NCI-H1417 treated with DMSO at 0.1 percent for 48 hours (cell line): ENCODE measurements at places on chromosomes 7 and 10.
A peak's percentile ranks its signal among the peaks of the same experiment; 100 is the strongest.

DNA sequence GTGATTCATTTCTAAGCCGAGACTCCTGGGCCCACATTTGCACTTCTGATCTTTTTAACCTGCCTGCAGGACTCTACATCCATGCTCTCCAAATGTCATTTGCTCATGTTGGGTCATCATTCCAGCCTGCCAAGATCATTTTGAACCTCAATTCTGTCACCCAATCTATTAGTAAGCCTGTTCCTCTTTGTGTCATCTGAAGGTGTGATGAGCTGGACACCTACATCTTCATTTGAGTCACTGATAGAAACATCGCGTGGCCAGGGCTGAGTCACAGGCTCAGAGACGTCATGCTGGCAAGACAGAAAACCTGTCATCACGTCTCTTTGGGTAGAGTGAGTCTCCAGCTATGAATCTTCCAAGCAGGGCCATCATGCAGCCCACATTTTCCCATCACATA, 65.3 kb upstream of the SLF2 start:
- no peak for DNase-seq

GRCh38 chr10:52383088-52383487, 69.0 kb downstream of the DKK1 start:
- DNase-seq, result no peak

DNA sequence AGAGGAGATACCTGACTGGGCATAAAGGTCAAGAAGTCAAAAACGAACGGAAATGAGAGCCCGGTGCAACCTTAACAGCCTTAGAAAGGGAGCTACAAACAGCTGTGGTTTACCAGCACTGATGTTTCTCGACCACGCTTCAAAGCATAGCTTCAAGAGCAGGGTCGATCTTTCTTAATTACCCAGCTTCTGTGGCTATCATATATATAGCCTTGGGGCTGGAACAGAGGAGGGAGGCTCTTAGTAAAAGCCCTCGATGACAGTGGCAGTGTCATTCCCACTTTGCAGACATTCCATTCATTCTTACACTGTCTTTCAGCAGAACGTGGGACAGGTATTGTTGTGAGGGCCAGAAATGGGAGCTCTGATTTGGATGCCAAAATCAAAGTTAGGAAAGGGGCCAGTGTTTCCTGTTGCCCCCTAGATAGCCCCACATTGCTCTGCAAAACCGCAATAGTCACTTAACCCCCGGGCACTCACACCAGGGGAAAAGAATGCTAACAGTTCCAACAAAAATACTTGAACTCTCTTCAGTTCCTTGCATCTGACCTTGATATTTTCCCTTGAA, 141.5 kb downstream of the MTPAP start:
- DNase-seq, result no peak

GRCh38 chr7:158494643-158495042, 93.0 kb downstream of the PTPRN2 start:
- DNase-seq, result no peak

- no peak for DNase-seq
These were observed 27.7 kb downstream of the ARHGAP22 start for GRCh38 chr10:48577158-48577557.

DNA sequence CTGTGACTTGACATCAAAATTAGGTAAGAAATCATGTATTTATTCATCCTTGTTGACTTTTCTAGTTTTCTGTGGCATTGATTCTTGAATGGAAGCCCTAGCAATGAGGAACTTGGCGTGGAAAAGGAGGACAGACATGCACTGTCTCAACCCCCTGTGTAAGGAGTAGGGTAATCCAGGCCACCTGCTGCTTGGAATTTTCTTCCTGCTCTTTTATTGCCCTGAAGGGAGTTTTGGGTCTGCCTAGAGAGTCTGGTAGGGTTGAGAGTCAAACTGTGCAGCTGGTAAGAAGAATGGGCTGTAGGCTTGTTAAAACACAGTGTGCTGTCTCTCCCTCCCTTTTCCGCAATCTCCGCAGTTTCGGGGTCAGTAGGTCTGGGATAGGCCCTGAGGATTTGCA, 19.7 kb downstream of the ZNF32 start:
- no peak for DNase-seq

- DNase-seq, result no peak
These were observed 488.8 kb upstream of the MKI67 start for GRCh38 chr10:128614802-128615553.

DNA sequence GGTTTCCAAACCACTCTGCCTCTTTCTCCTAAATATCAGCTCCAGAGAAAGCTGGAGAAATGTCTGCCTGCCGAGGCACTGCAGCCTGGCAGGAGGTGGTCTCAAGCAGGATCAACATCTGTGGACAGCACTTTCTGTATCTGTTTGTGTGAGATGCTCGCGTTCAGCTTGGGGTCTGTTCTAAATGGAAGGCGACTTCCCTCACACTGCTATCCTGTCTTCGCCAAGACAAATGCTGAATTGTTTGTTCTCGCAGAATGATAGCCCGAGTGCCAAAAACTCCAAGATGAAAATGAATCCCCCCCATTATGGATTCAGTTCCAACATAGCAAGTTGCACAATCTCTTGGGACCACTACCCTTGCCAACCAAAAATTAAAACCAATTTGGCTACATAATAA, 72.2 kb upstream of the PALS2 start:
- DNase-seq, result no peak

GRCh38 chr7:4973728-4974198, 14.8 kb upstream of the MMD2 start:
- DNase-seq, result peak; percentile 70

GRCh38 chr7:144477348-144477747, 73.9 kb upstream of the NOBOX start:
- no peak for DNase-seq

GRCh38 chr7:51229620-51230323, 86.8 kb downstream of the COBL start:
- no peak for DNase-seq

GRCh38 chr7:82017334-82017943, 247.6 kb upstream of the HGF start:
- peak; percentile 13 for DNase-seq

DNA sequence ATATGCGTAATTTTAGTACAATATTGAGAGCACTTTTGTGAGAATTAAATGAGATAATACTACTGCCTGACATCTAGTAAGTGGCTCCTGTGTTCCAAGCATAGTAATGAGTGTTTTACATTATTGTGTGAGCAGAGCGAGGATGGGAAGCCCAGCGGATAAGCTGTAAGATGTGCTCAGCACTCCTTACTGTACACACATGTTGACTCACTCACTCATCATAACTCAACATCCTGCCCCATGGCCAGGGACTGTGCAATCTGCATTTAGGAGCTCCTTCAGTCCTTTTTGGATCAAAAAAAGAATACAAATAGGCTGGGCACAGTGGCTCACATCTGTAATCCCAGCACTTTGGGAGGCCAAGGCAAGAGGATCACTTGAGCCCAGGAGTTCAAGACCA, 72.9 kb upstream of the NEBL start:
- DNase-seq, result no peak

DNA sequence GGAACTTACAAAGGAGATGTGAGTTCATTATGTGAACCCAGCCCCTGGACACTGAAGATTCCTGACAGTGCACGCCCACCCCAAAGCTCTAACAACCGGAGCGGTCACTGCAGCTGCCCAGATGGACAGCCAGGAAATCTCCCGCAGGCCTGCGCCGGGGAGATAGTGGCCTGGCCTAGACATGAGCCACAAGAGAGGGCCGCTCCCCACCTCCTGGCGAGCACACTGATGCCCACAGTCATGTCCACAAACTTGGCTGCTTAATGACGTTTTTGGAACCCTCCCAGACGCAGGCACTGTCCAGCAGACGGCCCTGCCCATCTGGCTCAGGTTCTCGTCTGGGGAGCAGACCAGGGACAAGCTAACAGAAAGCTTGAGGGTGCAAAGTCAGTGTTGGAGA, 34.2 kb downstream of the TCERG1L start:
- no peak for DNase-seq

GRCh38 chr7:143285470-143285778, 666 bp downstream of the TMEM139 start:
- no peak for DNase-seq

- peak; percentile 32 for DNase-seq
These were observed 180.7 kb upstream of the GPR26 start for GRCh38 chr10:123485341-123485960.

DNA sequence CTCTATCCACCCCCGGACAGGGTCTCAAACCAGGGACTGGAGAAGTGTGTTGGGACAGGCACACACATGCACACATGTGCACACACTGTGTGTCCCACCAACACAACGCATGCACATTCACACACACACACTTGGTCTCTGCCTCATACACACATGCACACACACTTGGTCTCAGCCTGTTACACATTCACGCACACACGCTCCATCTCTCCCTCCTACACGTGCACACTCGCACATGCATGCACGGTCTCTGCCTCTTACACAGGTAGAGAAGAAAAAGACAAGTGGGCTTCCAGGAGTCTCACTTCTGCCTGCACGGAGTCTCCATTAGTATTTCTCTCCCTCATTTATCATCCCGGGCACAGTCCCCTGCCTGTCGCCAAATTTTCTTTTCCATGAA, 171.2 kb downstream of the EBF3 start:
- DNase-seq, result no peak

DNA sequence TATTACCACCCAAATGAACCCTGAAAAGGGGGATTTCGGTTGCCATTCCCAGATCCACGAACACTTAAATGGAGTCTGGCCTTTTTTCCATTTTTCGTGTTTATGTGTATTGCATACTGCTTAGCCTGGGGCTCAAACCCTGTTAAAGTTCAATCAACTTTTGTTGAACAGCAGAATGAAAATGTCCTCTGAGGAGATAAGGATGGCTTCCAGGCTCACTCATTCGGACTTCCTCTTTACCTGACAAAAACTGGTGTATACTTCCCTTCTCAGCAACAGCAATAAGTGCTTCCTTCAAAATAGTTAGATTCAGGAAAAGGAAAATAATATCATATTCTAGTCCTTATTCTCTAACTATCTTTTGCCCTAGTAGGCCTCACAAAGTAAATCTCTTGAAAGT, 61.1 kb upstream of the ARID5B start:
- DNase-seq, result no peak

GRCh38 chr10:9878383-9878782, 1139.3 kb upstream of the CELF2 start:
- DNase-seq, result no peak

DNA sequence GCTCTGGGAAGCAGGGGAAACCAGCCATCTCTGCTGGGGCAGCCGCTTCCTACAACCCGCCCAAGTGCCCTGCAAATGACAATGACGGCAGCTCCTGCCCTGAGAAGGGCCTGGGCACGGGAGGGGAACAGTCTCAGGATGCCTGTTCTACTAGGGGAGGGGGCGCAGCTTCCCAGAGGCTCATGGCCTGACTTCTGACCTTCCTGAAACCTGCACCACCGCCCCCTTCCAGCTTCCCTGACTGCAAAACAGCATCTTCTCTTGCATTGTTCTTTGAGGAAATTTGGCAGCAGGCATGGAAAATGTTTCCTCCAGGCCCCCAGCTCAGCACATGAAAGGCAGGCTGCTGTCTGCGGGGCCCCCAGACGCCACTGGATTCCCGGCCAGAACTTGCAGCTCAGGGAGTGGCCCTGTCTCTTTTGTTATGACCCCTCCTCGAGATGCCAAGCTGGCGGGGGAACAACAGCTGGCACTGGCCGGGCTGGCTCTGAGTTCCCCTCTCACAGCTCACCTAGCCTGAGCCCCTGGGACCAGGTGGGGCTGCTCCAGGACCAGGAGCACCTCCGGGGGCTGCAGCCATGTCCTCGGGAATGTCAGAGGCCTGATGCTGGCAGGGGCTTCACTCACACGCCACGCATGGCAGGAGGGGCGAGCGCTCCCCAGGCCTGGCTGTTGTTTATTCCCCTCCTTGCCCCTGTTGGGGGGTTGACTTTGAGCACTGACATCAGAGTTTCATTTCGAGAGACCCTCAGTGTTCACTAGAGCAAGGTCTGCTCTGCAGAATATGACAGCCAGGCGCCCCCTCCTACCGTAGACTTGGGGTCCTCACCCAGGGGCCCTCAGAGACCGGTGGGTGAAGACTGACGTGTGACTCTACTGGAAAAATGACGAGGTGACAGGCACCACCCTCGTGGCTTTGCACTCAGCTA, 62.7 kb downstream of the CALML3 start:
- no peak for DNase-seq

- DNase-seq, result no peak
These were observed 438.6 kb upstream of the GALNT17 start for GRCh38 chr7:70693321-70693685.

DNA sequence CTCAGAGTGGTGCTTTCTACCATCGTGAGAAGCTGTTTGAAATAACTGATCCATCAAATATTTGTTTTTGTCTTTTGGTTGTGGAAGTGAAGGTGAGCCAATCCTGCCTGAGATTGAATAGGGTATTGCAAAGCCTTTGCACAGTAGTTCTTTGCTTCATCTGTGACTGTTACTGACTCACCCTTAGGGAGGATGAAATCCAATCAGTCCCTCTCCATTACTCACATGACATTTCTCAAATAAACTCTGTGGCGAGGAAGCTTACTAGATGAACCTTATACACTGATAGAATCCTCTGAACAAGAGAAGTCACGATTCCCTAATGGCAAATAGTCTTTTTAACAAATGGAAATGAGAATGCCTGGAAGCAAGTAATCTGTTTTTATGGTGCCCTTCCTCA, 31.9 kb downstream of the HEPACAM2 start:
- DNase-seq, result no peak
